ENCODE measurements at places on chromosomes 7 and 10. TPM values are rescaled to one million over a fixed set of nuclear protein-coding genes. Genes with fewer than 3 reads are reported as not detected.

Gene VSTM4
- total RNA-seq, result 0.10 TPM

Gene TRIM50
- total RNA-seq, result not detected

- peaks cover 19% of the 10 kb centered on the region for H3K27me3 ChIP-seq
- H3K27ac ChIP-seq, result no peak overlapping the region
- DNase-seq, result no peak
- H3K36me3 ChIP-seq, result no peaks in the 10 kb centered on the region
Measured at GRCh38 chr10:11395581-11396310, 215.7 kb downstream of the USP6NL start.

- no peaks in the 10 kb centered on the region for H3K36me3 ChIP-seq
- peaks cover 6% of the 10 kb centered on the region for H3K4me1 ChIP-seq
- H3K4me3 ChIP-seq, result peak within 1 kb of the TSS; percentile 20
- peaks cover 23% of the 10 kb centered on the region for H3K27me3 ChIP-seq
Measured at GRCh38 chr10:72087969-72088888, at the start of gene SPOCK2. SPOCK2 (minus strand) TSS chr10:72088551; CDS start chr10:72088328, 223 bp downstream.

Gene ZMYND11
- 56.4 TPM for total RNA-seq
